ENCODE measurements at places on chromosomes 5 and 9.

DNA sequence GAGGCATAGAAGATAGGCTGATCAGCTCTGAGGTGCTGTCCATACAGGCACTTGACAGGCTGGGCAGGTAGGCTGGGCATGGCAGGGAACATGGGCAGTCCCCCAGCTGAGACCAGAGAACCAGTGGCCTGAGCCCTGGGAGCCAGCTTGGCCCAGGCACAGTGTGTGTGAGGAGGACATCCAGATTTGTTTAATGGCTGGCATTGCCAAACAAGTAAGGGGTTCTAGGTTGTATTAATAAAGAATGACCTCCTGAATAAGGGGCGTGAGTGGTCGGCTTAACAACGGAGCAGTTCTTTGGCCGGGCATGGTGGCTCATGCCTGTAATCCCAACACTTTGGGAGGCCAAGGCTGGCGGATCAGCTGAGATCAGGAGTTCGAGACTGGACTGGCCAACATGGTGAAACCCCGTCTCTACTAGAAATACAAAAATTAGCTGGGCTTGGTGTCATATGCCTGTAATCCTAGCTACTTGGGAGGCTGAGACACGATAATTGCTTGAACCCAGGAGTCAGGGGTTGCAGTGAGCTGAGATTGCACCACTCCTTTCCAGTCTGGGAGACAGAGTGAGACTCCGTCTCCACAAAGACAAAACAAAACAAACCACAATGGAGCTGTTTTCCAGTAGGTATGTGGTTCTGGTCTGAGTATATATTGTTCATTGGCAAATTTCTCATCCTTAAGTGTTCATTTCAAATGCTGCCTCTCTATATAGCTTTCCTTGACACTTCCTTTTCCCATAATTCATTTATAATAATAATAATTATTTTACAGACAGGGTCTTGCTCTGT is 56.2 kb downstream of the ANGPTL2 start:
- DNase-seq: no peak

GRCh38 chr9:2884308-2884707 is 40.4 kb upstream of the PUM3 start:
- no peak for DNase-seq

DNA sequence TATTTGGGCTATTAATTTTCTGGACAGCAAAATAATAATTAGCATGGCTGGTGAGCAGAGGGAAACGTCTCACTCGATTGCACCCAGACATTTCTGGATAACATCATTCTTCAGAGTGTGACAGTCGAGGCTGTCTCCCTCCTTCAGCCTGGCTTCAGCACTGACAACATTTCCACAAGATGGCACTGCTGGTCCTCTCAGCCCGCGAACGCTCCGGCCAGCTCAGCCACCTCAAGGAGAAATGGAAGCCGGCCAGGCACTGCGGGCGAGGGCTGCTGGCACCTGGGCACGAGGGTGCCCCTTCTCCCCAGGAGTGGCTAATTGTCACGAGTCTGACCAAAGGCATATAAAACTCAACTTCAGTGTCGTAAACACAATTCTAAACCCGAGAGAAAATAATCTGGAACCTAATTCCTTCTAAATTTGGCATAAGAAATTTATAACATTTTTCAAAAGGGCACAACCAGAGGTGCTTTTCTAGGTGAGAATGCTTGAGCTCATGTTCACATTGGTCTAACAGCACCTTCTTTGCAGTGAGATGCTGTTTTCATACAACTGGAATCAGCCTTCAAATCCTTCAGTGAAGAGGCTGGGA is 65.9 kb downstream of the DAP start:
- peak; percentile 53 for DNase-seq

GRCh38 chr9:105984714-105985113 is 290.4 kb downstream of the TMEM38B start:
- no peak for DNase-seq
